CD4-positive, alpha-beta T cell treated with Interleukin-17A for 1 hour (primary cell): ENCODE measurements at places on chromosomes 16 and 17.

GRCh38 chr17:44220213-44221083, 973 bp upstream of the UBTF start:
- DNase-seq, result peak; percentile 60

- peak; percentile 32 for DNase-seq
Observed at GRCh38 chr17:82668631-82669099, 20.4 kb upstream of the WDR45B start.

GRCh38 chr17:1232331-1232730, 37.9 kb upstream of the BHLHA9 start:
- DNase-seq, result no peak

DNA sequence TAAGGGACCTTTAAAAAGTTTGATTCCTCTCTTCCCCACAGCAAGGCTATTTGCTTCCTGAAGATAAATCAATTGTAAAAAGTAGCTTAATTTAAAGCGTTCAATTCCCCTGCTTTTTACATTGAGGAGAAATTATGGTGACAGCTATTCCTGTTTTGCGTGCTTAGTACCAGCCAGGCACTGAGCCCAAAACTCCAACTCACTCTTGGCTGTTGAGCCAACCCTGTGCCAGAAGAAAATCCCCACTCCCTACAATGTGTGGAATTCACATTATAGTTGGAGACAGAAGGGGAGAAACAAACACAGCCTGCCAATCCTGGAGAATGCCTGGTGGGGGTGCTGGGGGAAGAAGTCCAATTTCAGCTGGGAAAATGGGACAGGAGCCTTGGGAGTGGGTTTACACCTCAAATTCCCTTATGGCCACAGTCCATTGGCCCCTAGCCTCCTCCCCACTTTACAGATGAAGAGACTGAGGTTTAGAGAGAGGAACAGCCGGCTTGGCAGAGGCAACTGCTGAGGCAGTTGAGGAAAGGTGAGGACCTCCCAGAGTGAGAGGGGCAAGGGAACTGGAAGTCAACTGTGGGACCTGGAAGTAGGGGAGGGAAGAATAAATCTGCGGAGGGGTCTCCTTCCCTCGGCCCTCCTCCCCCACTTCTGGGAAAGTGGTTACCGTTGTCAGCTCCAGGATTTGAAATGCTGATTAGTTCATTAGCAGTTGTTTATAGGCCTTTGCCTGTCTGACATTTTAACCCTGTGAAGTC, 26.1 kb downstream of the CDH1 start:
- DNase-seq, result no peak

- no peak for DNase-seq
Observed at GRCh38 chr17:76584427-76585032, 1.1 kb downstream of the ST6GALNAC2 start.

DNA sequence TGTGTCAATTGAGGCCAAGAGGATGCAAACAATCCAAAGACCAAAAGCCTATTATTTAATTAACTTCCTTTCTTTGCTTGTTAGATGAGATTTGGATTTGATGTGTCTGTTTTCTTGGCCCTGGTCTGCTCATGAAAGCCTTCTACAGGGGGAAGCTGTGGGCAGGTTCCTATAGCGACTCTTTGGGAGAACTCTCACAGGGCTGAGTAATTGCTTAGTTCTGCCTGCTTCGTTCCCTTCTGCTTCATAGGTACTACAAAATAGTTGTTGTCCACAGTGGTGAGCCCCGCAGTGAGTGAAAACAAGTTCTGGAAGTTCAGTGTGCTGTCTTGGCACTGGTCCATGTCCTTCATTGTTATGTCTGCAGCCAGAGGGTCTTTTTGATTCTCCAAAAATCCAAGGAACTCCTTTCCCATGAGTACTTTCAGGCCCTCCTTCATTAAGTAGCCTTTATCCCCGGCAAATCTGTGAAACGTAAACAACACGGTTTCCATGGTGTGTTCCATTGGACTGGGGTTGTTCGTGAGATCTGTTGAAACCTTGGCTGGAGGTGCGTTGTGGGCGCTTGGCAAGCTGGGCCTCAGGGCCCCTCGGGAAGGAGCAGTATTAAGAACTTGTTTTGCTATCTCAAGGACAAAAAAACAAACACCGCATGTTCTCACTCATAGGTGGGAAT, 30.0 kb upstream of the ANKRD40CL start:
- no peak for DNase-seq

GRCh38 chr17:51188271-51188833, 22.1 kb downstream of the NME2 start:
- DNase-seq, result no peak
